ENCODE measurements at places on chromosomes 6 and 20.

- H3K4me3 ChIP-seq: no peak overlapping the region
- no peaks in the 10 kb centered on the region for H3K36me3 ChIP-seq
- H3K4me1 ChIP-seq: peaks cover 31% of the 10 kb centered on the region
- DNase-seq: no peak
- no peak overlapping the region for H3K27ac ChIP-seq
Measured at GRCh38 chr6:868201-868600, 175.3 kb upstream of the EXOC2 start.

DNA sequence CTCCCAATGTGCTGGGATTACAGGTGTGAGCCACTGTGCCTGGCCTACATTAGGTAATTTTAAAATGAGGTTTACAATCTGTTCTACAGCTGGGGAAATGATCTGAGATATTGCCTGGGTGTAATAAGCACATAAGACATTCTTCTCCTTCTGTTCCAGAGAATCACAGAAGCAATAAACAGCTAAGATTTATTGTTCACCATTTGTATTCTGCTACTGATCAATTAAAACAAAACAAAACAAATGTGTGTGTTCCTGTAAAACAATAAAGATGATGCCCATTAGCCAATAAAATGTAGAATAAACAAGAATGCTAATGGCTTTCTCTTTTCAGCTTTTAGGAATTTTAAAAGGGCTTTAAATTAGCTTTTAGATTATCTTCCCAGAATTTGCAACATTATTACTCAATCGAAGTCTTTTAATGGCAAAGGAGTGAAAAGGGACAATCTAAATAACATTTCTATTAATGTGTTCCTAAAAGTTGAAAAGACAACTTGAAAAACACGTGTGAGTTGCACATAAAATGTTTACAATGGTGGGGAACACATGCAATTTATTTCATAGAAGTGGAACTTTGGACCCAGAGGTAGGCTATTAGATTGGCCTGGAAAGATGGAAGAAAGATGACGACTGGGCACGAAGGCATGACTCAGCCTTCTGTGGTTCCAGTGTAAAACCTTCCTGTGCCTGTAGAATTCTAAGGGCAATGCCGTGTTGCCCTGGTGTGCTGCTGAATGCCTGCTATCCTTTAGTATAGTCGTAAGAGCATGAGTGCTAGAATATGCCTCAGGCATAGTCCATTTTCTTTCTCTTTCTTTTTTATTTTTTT lies 29.0 kb upstream of the DEK start:
- H3K4me1 ChIP-seq: peaks cover 7% of the 10 kb centered on the region
- peak; percentile 50 for DNase-seq
- H3K4me3 ChIP-seq: no peak overlapping the region
- H3K36me3 ChIP-seq: no peaks in the 10 kb centered on the region
- H3K27ac ChIP-seq: no peak overlapping the region

DNA sequence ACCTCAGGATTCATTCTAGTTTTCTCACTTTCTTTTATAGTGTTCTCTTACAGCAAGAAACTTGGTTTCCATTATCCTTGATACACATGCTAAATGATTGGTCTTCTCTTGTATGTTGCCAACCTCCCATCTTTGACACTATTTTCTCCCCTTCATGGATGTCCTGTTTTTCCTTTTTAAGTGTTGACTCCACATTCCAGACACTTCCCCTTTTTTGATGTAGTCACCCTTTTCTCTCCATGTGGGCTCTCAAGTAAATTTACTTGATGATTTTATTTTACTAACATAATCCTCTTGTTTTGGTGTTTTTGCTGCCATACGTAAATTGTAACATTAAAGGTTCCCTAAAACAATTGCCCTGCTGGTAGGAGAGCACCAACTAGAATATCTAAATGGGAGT lies 148.1 kb downstream of the ZFAND3 start:
- H3K27ac ChIP-seq: no peak overlapping the region
- H3K4me1 ChIP-seq: peaks cover 19% of the 10 kb centered on the region
- H3K4me3 ChIP-seq: no peak overlapping the region

DNA sequence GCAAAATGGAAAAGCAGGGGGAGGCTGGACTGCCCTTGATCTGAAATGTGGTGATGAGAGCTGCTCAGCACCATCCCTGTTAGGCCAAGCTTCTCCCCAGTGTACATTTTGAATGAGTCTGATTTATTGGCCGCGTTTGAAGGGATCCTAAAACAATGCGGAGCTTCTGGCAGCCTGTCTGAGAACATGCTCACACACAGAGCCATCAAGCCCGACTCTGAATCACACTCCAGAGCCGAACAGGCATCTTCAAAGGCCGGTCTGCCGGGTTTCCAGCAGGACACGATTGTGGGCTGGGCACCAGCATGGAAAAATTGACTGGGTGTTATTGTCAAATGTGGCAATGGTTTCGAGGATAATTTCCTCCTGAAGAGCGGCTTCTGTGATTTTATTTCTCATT lies 235.9 kb downstream of the TFAP2C start:
- no peaks in the 10 kb centered on the region for H3K4me1 ChIP-seq
- peaks cover 65% of the 10 kb centered on the region for H3K27me3 ChIP-seq
- H3K27ac ChIP-seq: no peak overlapping the region
- no peak for DNase-seq
- H3K36me3 ChIP-seq: no peaks in the 10 kb centered on the region
- H3K4me3 ChIP-seq: no peak overlapping the region

DNA sequence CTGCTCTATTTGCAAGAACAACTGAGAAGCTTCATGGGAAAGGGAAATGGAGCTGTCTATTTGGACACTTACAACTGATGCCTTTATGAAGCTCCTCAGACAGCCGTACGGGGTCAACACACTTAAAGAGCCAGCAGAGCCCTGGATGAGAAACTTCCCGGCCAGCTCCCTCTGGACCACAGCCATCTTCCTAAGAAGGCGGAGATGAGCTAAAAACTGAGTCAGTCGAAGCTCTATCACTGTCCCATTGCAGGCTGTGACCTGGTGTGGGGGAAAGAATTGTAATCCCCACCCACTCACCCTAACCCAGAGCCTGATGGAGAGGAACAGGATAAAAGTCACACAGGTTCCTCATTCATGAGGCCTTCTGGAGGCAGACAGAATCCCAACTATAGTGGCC lies 360.4 kb upstream of the JARID2 start:
- no peaks in the 10 kb centered on the region for H3K36me3 ChIP-seq
- no peak overlapping the region for H3K27ac ChIP-seq

- no peaks in the 10 kb centered on the region for H3K36me3 ChIP-seq
- H3K27ac ChIP-seq: no peak overlapping the region
- H3K4me3 ChIP-seq: no peak overlapping the region
- no peaks in the 10 kb centered on the region for H3K27me3 ChIP-seq
Measured at GRCh38 chr6:28424163-28424562, 19.1 kb downstream of the ZSCAN23 start.

- H3K27ac ChIP-seq: no peak overlapping the region
- no peak for DNase-seq
- no peak overlapping the region for H3K4me3 ChIP-seq
Measured at GRCh38 chr20:53301869-53302268, 291.8 kb downstream of the ZNF217 start.

GRCh38 chr20:2707353-2708072 lies 14.9 kb downstream of the EBF4 start:
- no peaks in the 10 kb centered on the region for H3K36me3 ChIP-seq
- 0 out of 2 replicates have a peak, but pooled peaks cover 3% of the 10 kb centered on the region for H3K27me3 ChIP-seq
- DNase-seq: peak; percentile 33
- no peak overlapping the region for H3K4me3 ChIP-seq
- no peaks in the 10 kb centered on the region for H3K4me1 ChIP-seq

DNA sequence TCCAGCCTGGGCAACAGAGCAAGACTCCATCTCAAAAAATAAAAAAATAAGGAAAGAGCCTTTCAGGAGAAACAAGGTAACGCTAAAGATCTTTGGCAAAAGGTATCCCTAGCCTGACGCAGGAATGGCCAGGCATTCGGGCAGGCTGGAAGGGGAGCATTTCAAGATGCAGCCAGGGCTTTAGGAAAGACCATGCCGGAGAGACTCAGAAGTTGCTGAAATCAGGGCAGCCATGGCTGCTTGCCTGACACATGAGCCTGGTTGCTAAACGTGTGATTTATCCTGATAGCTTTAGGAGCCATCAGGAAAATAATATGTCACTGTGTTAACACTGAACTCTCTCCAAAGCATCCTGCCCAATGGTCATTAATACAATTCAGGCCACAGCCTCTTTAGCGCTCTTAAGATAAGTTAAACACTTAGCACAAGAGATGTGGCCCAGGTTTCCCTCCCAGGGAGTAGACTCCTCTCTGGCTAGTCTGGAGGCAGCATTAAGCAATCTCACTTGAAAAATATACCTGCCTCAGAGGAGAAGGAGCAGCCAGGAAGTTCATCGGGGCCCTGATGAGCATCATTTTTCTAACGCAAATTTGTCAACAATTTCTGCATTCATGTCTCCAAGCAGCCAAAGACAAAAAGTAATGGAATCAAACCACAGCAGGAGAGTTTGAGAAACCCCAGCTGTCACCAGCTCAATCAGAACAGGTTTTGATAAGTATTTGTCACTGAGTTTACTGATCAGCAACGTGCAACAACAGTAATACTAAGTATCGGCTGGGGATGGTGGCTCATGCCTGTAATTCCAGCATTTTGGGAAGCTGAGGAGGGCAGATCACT lies 200.0 kb downstream of the ZMYND8 start:
- no peak for DNase-seq
- H3K27ac ChIP-seq: no peak overlapping the region
- H3K4me3 ChIP-seq: no peak overlapping the region
- H3K36me3 ChIP-seq: no peaks in the 10 kb centered on the region
- 0 out of 2 replicates have a peak, but pooled peaks cover 5% of the 10 kb centered on the region for H3K27me3 ChIP-seq
- no peaks in the 10 kb centered on the region for H3K4me1 ChIP-seq

DNA sequence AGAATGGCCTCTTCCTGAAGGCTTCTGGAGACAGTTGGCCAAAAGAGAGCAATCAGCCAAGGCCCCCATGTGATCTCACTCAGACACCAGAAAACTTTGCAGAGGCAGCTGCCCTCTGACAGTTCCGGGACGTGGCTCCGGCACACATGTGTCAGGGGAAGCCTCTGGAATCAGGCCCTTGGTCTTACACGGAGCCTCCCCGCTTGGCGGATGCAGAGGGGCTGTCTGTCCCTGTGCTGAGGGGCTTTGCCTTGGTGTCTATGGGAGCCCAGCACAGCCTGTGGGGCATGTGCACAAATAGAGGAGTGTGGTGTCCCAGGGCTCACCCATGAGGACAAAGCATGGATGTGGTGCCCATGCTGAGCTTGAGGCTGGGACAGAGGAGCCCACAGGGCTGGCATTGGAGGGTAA lies 13.8 kb downstream of the SIGLEC1 start:
- H3K4me1 ChIP-seq: no peaks in the 10 kb centered on the region
- H3K36me3 ChIP-seq: no peaks in the 10 kb centered on the region
- no peaks in the 10 kb centered on the region for H3K27me3 ChIP-seq
- H3K4me3 ChIP-seq: no peak overlapping the region
